ENCODE measurements at places on chromosomes 12 and 14.

DNA sequence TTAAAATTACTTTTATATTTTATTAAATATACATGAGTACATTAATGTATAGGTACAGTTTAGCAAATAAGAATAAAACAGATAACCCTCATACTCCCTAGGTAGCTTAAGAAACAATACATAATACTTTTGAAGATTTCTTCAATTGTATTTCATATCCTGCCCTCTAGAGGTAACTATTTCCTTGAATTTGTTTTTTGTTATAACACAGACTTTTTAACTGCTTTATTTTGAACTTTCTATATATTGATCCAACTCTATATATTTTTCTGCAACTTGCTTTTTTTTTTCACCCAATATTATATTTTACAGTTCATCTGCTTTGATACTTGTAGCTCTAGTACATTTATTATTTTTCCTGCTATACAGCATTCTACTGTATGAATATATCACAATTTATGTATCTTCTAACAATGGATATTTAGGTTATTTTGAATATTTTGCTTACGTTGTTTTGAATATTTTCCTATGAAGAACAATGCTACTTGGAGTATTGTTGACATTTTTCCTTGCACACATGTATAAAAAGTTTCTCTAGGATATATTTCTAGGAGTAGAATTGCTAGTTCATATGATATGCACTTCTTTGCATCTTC lies 72.8 kb upstream of the ABCD2 start:
- no peak for DNase-seq

GRCh38 chr12:16300736-16301135 lies 23.3 kb upstream of the SLC15A5 start:
- DNase-seq: no peak

DNA sequence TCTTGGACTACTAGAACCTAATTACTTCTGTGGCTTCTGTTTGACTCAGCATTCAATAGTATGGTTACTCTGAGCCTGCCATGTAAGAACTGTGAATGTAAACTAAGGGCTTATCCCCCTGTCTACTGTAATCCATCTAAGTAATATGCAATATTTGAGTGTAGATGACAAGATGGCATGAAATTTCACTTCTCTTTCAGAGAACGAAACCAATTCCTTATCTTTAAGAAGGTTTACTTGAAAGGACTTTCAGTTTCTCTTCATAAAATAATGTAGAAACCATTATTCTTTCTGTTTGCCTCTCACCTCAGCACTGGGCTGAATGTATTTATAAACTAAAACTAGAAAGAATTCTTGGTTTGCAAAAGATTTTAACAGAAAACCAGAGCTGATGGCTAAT lies 60.4 kb upstream of the ARID2 start:
- DNase-seq: no peak

- no peak for DNase-seq
These were observed 126.5 kb upstream of the NTF3 start for GRCh38 chr12:5305425-5305824.

GRCh38 chr14:96166461-96167223 lies 38.0 kb upstream of the BDKRB2 start:
- DNase-seq: no peak

- peak; percentile 33 for DNase-seq
These were observed 37.0 kb upstream of the NT5DC3 start for GRCh38 chr12:103877934-103878510.

DNA sequence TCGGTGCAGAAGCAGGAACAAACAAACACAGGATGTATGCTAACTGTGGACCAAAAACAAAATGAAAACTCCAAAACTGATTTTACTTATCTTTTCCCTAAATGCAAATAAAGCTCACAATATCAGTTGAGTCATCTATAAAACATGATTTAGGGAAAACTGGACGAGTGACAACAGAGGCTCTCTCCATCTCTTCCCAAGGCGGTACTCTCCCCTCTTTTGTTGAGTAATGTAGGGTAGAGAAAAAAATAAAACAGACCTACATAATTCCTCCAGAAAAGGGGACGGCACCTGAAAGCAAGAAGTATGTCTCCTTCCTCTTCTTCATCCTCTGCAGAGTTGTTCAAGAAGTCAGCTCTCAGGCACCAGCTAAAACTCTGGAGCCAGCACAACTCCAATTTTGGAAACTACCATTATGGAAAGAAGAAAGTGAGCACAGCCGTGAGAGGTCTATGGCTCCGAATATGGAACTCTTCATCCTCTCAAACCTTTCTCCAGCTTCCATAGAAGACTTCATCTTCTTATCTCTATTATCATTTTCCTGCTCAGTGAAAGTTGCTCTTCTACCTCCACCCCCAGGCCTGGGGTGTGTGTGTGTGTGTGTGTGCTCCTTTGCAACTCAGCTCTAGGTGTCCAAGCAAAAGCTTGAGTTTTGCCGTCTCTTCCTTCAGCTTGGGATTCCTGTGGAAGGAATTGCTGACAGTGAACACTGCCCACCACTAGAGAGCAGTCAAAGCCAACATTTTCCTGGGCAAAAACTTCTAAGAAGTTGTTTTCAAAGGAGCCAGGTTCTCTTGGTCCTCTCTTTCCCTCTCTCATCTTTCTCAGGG lies 155.4 kb downstream of the DIO2 start:
- peak; percentile 21 for DNase-seq

- DNase-seq: peak; percentile 75
These were observed 393 bp upstream of the DCAF5 start for GRCh38 chr14:69153152-69153872.

- peak; percentile 84 for DNase-seq
These were observed 984 bp upstream of the WNK1 start for GRCh38 chr12:751192-751998.

- DNase-seq: no peak
These were observed 361.2 kb downstream of the SLC6A15 start for GRCh38 chr12:84551373-84551772.

- DNase-seq: no peak
These were observed 16.4 kb downstream of the BCL2L14 start for GRCh38 chr12:12086973-12087692.

GRCh38 chr14:62143245-62143644 lies 381.0 kb downstream of the SNAPC1 start:
- no peak for DNase-seq

DNA sequence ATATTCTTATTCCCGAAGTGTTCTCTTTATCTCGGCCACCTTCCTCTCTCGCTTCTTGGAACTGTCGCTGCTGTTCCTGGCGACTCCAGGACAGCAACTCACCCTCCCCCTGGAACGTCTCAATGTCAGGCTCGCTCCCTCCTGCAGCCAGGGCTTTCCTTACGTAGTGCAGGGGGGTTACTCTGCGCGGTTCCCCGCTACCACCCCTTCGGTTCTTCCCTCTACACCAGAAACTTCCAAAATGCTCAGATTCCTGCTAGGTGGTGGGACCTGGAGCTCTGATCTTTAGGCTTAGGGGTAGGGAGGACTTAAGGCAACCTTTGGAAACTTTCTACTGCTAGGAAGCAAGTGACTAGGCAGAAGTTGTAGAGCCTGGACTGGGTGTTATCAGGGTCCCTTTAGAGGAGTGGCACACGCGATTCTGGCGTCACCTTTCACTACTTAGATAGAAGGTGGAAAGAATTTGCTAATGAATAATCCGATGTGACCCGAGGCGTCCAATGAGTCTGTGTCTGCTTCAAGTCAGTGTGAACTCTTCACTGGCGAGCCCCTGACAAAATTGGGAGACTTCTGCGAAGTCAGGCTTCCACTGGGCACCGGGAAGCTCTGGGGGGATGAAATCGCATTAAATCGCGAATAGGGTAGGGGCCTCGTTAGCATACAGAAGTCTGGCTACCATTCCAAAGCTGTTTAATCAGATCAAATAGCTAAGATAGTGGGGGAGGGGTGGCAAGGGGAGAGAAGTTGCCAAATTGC lies 900 bp upstream of the DPF3 start:
- DNase-seq: no peak

DNA sequence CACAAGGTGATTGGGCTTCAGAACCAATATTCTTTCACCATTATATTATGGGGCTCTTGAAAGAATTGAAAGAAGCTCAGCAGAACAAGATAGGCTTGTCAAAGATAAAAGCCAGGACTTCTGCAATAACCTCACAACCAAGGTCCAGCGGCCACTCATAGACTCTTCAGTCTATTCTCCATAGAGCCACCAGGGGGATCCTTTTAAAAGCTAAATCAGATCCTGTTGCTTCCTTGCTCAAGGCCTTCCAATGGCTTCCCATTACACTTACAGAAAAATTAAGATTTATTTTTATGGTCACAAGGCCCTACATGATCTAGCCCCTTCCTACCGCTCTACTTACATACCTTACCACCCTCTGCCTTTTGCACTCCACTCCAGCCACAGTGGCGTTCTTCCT lies 169.6 kb downstream of the C12orf42 start:
- no peak for DNase-seq

DNA sequence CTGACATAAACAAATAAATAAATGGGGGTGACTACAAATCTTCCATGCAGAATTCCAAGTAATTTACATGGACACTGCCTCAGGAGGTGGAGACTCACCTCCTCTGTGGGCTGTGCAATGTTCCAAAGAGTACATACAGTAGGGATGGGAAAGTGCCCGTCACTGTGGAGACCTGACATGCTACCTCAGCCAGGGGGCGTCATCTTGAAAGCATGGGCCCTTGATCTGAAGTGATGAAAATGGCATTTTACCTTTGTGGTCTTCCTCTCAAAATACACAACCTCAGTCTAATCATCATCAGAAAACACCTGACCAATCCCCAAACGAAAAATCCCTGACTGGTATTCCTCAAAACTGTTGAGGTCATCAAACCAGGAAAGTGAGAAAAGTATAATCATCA lies 48.4 kb downstream of the ANAPC7 start:
- DNase-seq: peak; percentile 5

DNA sequence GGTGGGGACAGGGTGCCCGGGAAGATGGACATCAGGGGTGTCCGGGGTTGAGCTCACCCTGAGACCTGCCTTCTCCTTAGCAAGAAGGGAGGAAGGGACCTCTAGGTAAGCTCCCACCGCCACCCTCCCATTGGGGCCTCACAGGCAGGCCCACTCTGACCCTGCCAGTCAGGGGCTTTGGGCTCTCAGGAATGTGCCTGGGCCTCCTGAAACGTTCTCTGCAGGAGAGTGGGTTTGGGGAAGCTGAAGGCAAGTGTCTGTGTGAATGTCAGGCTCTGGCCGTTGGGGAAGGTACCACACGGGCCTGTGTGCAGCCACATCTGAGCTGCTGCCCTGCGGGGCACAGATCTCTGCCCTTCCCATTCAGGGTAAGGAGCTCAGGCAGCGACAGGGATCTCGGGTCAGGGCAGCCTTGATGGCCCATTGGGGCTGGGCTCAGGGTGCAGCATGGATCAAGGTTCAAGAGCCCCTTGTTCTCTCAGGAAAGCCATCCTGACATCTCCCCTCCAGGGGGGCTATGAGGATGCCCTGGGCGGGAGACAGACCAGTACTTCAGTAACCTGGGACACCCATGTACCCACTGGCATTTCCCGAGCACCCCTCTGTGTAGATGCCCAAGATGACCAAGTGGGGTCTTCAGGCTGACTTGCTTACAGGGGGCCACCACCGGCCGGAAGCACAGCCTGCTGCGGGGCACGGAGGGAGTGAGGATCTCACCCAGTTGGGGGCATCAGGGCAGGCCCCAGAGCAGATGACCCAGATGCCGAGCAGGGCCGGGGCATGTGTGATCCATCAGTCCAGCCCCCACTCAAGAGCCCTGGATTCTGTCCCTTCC lies 29.7 kb downstream of the FAM222A start:
- no peak for DNase-seq

- no peak for DNase-seq
These were observed 368.8 kb downstream of the ETNK1 start for GRCh38 chr12:22993609-22994315.

DNA sequence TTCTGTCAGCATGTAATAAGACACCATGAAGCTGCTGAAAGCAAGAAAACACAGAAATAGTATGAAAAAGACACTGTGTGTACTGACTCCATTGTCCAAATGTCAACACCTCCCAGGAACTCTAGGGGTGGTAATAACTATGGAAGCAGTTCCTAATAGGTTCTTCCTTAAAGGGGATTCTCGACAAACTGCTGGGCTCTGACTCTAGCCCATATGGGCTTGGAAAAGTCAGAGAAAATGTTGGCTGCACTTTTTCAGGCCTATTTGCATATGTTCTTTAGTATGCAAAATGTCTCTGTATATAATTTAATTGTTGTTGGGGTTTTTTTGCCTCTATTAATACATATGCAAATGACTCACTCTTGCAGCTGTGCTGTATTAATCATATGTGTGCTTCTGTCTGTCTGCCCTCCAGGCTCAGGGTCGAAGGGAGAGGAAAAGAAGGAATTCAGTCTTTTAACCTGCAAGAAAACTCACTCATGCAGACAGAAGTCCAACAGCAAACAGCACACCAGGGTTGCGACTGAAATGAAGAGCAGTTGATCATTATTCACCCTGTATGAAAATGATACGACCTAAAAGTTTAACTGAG lies 317.6 kb downstream of the SOX5 start:
- no peak for DNase-seq

DNA sequence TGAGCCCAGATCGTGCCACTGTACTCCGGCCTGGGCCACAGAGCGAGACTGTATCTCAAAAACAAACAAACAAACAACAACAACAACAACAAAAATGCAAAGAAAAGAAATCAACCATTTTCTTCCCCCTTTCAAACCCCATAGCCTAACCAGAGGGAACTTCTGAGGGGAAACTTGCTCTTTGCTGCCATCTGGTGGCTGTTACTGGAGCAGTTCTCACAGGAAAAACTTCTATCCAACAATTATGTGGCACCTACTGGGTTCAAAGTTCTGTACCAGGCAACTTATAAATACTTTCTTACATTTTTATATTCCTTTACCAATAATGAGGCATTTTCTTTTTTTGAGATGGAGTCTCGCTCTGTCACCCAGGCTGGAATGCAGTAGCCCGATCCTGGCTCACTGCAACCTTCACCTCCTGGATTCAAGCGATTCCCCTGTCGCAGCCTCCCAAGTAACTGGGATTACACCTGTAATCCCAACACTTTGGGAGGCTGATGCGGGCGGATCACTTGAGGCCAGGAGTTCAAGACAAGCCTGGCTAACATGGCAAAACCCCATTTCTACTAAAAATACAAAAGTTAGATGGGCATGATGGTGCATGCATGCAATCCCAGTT lies 50.9 kb upstream of the BICDL1 start:
- DNase-seq: no peak

DNA sequence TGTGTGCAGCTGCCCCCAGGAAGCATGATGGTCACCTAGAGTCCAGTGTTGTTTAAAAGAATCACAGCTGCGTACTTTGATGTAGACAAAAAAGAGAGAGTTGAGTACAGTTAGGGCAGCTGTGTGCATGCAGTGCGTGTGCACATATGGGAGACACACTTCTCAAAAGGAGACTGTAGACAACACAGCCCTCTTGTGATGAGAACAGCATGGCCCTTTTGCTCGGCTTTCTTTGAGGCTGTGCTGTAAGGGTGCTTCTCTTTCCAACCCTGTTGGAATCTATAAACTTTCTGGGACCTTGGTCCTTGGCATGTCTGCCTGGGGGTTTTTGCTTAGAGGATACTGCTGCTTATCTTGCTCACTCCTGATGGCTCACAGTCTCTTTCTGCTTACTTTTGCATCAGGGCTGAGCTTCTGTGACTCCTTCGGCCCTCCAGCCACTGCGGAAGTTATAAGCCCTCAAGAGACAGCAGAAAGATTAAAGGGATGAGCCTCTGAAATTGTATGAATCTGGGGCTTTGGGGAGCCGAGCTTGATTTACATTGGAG lies 102.9 kb downstream of the DYRK2 start:
- DNase-seq: no peak

GRCh38 chr14:58677996-58678395 lies 40.2 kb downstream of the DACT1 start:
- no peak for DNase-seq

GRCh38 chr12:94832780-94833681 lies 170.5 kb downstream of the NDUFA12 start:
- peak; percentile 71 for DNase-seq

Measured in DMS 273 treated with DMSO at 0.1 percent for 48 hours (cell line).